Cardiac septum (tissue), 1 donor: ENCODE measurements at places on chromosomes 7 and 10.

DNA sequence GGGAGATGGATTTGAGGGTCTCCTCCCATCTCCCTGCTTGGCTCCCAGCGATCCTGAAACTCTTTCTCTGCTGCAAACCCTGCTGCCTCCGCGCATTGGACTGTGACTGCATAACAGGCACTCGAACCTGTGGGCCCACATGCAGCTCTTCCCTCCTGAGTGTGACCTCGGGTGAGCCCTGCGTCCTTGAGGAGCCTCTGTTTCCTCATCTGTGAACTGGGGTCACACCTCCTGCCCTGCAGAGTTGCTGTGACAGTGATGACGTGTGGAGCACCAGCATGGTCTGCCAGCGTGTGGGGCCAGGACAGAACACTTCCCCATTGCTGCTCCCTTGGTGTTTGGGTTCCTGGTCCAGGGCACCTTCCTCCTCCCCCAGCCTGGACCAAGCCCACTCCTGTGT is 46.9 kb upstream of the PSMG3 start:
- DNase-seq = no peak

- no peak for DNase-seq
Observed at GRCh38 chr7:1859266-1860035, 189.4 kb downstream of the ELFN1 start.

DNA sequence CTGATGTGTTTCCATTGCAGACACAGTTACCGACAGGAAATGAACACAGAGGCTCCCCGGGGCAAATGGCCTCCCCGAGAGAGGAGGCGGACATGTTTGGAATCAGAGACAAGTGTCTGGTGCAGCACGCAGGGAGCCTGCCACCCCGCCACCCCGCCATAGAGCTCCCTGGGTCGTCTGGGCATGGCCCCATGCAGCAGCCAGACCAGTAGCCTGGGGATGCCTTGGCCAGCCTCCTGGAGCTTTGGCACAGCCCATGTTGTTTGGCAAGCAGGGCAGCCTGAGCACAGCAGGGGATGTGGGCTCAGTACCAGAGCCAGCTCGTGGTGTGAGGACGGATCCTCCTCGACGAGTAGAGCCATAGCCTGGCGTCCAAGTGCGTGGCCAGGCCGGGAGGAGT is 80.8 kb downstream of the NKX6-2 start:
- DNase-seq = peak; percentile 74

- no peak for DNase-seq
Observed at GRCh38 chr7:490461-491291, 29.0 kb downstream of the PDGFA start.

DNA sequence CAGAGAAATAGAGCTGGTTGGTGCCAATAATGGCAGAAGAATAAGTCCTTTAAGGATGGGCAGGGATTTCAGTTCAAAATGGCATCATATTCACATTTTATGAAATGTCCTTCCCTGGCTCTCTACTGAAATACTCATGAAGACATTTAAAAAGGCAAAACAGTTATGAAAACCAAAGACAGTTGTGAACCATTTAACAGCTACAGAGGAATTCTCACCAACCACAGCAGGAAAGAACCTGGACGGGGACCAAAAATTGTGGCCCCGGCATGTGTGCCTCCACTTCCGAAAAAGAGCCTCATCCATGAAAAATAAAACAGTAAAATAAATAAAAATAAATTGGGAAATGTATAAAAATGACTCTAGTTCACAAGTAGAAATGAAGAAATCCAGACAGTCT is 539.5 kb downstream of the SUGCT start:
- no peak for DNase-seq

GRCh38 chr7:31665546-31665945 is 21.5 kb upstream of the PPP1R17 start:
- DNase-seq = no peak

- no peak for DNase-seq
Observed at GRCh38 chr7:129436335-129436923, 2.2 kb downstream of the STRIP2 start.

- DNase-seq = no peak
Observed at GRCh38 chr7:51785171-51785570, 468.6 kb upstream of the COBL start.

DNA sequence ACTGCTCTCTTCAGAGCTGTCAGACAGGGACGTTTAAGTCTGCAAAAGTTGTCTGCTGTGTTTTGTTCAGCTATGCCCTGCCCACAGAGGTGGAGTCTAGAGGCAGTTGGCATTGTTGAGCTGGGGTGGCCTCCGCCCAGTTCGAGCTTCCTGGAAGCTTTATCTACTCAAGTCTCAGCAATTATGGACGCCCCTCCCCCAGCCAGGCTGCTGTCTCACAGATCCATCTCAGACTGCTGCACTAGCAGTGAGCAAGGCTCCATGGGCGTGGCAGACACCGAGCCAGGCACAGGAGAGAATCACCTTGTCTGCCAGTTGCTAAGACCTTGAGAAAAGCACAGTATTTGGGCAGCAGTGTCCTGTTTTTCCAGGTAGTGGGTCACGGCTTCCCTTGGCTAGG is 98.1 kb downstream of the SDHAF3 start:
- DNase-seq = no peak

- no peak for DNase-seq
Observed at GRCh38 chr10:34716958-34717357, 98.1 kb downstream of the PARD3 start.

DNA sequence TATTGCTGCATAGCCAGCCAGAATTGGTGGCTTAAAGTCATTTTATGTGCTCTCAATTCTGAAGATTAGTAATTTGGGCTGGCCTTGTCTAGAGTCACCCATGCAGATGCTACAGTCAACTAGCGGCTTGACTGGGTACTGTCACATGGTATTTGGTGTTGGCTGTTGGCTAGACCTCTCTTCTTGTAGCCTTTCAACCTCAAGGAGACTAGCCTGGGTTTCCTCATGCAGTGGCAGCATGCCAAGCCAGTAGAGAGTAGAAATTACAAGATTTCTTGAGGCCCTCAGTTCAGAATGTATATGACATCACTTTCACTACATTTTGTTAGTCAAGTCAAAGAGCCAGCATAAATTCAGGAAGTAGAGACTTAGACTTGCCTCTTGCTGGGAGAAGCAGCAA is 3.7 kb upstream of the ZNF800 start:
- no peak for DNase-seq

- no peak for DNase-seq
Observed at GRCh38 chr7:47404010-47404409, 177.9 kb downstream of the TNS3 start.

- no peak for DNase-seq
Observed at GRCh38 chr7:44678471-44679179, 70.0 kb upstream of the ZMIZ2 start.

DNA sequence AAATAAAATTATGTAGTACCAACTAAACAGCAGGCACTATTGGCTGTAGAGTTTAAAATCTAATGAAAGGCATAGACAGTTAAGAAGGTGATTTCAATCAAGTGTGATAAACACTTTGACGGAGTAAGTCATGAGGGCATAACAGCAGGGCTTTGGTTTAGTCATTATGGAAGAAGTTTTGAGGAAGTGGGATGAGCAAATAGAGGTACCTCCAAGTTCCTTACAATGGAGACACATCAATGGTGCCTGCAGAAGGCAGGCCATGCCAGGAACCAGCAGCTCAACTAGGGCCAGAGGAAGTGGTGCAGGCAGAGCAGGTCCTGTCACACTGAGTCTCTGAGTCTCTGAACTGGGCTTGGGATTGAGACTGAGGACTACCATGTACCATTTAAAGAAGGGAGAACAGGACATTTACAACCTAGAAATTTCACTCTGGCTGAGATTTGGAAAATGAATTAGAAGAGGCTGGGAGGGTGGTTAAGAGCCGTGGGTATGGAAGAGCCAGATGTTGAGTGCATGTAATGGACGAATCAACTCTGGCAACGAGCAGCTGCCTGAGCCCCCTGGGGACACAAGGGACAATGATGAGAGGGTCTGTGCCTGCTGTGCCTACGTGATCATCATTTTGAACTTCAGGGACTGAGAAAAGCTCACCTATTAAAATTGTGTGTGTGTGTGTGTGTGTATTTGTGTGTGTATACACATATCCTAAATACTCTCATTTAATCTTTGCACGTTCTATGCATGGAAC is 208.7 kb upstream of the POM121L12 start:
- no peak for DNase-seq

GRCh38 chr7:149455175-149455950 is 5.5 kb downstream of the ZNF777 start:
- no peak for DNase-seq
